ENCODE measurements at places on chromosomes 1 and 21. TPM values are rescaled to one million over a fixed set of nuclear protein-coding genes. Genes with fewer than 3 reads are reported as not detected.

- no peak for DNase-seq
- H3K4me3 ChIP-seq, result no peak overlapping the region
- H3K36me3 ChIP-seq, result no peaks in the 10 kb centered on the region
Measured at GRCh38 chr21:45470087-45470515, 65.1 kb downstream of the COL18A1 start.

GRCh38 chr1:193448682-193449461 lies 262.5 kb upstream of the B3GALT2 start:
- H3K27ac ChIP-seq, result no peak overlapping the region
- no peaks in the 10 kb centered on the region for H3K36me3 ChIP-seq
- no peak overlapping the region for H3K4me3 ChIP-seq

- H3K27me3 ChIP-seq, result peaks cover 16% of the 10 kb centered on the region
- no peak for DNase-seq
- no peaks in the 10 kb centered on the region for H3K36me3 ChIP-seq
Measured at GRCh38 chr1:204025917-204026707, 46.8 kb upstream of the SOX13 start.

DNA sequence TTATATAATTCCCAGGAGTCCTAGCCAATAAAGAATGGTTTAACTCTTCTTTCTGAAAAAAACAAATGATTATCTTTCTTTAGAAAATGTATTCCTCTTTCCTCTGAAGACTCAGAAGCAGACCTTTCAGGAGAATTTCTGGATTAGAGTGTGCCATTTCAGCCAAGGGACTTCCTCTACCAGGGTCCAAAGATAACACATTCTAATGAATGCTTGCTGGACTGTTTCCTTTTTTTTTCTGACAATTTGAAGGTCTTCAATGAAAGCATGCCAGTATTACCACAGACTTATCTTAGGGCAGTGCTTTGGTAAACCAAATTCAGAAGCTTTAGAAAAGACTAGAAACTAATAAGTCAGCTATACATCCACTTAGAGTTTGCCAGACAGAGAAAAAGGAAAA lies 80.5 kb downstream of the RERE start:
- no peak for DNase-seq
- H3K36me3 ChIP-seq, result peaks cover 2% of the 10 kb centered on the region
- H3K27me3 ChIP-seq, result no peaks in the 10 kb centered on the region
- H3K4me1 ChIP-seq, result peaks cover 9% of the 10 kb centered on the region

Gene TNNI3K
- not detected for polyA plus RNA-seq

GRCh38 chr1:159960721-159961381 lies 6.8 kb upstream of the SLAMF9 start:
- no peaks in the 10 kb centered on the region for H3K27me3 ChIP-seq
- H3K36me3 ChIP-seq, result peaks cover 5% of the 10 kb centered on the region
- H3K27ac ChIP-seq, result peak overlapping the region; percentile 93
- peak overlapping the region; percentile 95 for H3K4me3 ChIP-seq
- peaks cover 42% of the 10 kb centered on the region for H3K4me1 ChIP-seq

DNA sequence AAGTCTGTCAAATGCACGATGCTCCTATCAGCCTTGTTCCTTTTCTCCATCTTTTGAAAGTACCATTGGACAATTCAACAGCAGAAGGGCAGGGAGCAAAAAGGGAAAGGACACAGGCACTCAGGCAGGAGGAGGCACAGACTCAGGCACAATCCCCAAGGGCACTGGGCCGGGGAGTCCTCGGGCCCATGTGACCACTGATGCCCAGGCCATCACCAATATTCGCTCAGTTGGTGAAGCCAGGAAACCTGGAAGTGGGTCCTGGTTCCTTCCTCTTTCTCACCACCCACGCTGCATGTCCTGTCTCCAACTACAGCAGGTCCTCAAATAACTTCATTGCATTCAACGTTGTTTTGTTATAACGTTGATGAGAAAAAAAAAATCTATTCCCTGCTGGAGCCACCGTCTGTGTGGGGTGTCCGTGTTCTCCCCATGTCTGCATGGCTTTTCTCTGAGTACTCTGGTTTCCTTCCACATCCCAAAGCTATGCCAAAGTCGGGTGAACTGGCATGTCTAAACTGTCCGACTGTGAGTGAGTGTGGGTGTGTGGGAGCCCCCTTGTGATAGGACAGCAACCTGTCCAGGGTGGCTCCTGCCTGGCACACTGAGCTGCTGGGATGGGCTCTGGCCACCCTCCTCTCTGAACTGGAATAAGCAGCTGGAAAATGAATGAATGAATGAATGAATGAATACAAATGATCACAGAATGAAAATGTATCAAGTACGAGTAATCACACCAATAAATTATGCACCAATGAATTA lies 12.5 kb downstream of the NID1 start:
- no peak for DNase-seq
- no peak overlapping the region for H3K27ac ChIP-seq
- no peaks in the 10 kb centered on the region for H3K27me3 ChIP-seq
- H3K36me3 ChIP-seq, result no peaks in the 10 kb centered on the region

Gene NUDT17
- 1.3 TPM for polyA plus RNA-seq

Gene EPHA2
- polyA plus RNA-seq, result 60.3 TPM

Gene USP48
- 21.6 TPM for polyA plus RNA-seq

DNA sequence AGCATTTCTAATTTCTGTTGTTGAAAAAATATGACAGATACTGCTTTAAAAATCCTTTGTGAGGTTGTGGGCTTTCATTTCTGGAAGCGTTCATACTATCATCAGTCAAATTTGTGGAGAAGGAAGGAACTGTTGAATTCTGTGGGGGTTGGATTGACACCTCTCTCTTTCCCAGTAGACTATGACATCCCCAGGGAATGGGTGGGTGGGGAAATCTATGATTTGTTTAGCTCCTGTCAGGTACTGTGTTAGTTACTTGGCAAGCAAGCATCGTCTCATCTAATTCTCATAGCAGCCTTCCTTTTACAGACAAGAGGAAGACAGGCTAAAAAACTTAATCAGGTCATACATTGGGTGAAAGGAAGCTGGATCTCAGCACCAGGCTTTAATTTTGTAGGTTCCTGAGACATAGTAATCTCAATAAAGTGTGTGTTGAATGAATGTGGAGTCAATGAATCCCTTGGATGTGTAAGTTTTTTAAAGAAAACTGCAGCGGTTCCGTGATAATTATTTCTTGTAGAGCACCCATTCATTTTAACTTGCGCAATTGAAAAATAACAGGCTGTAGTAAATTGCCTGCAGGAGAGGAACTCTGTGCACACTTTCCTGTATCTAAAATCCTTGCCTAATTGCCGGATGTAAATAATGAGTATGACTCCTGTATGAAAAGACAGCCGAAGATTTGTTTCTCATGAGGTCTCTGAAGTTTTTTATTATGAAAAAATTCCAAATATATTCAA lies 60.6 kb downstream of the MYOM3 start:
- no peaks in the 10 kb centered on the region for H3K27me3 ChIP-seq
- peaks cover 12% of the 10 kb centered on the region for H3K4me1 ChIP-seq
- DNase-seq, result no peak
- H3K4me3 ChIP-seq, result no peak overlapping the region
- H3K36me3 ChIP-seq, result no peaks in the 10 kb centered on the region
- no peak overlapping the region for H3K27ac ChIP-seq

GRCh38 chr1:14292520-14292919 lies 306.0 kb upstream of the KAZN start:
- no peaks in the 10 kb centered on the region for H3K36me3 ChIP-seq
- H3K4me3 ChIP-seq, result no peak overlapping the region
- no peak overlapping the region for H3K27ac ChIP-seq
- DNase-seq, result no peak
- H3K4me1 ChIP-seq, result no peaks in the 10 kb centered on the region
- no peaks in the 10 kb centered on the region for H3K27me3 ChIP-seq

Gene NKAIN1
- not detected for polyA plus RNA-seq

Gene IKBKE
- 8.2 TPM for polyA plus RNA-seq

GRCh38 chr1:18703041-18703621 lies 72.5 kb downstream of the PAX7 start:
- H3K36me3 ChIP-seq, result no peaks in the 10 kb centered on the region
- DNase-seq, result no peak
- no peak overlapping the region for H3K4me3 ChIP-seq
- peaks cover 11% of the 10 kb centered on the region for H3K27me3 ChIP-seq
- H3K4me1 ChIP-seq, result no peaks in the 10 kb centered on the region

DNA sequence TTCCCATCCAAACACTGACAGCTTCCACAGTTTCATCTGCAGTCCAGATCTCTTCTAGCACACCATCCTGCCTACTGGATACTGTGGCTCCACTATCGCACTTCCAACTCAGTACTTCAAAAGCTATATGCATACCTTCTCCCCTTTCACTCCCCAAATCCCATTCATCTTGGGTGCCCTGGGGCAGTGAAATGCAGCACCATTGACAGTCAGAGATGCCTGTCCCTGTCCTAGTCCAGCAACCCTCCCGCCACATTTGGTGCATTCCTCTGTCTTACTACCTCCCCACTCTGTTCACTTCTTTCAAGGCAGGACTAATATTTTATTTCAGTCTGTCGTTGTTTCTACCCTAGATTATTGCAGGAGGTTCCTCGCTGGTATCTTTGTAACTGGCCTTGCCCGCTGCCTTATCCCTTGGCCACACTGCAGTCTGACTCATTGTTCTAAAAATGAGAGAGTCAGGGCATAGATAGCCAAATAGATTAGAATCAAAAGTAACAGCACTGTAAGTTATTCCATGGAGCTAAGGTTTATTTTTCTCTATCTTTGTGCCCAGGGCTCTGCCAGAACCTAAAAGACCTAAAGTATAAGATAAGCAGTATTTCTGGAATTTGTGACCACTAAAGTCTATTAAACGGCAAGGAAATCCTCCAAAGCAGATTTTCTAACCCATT lies 96.7 kb downstream of the ESRRG start:
- H3K4me3 ChIP-seq, result no peak overlapping the region
- no peaks in the 10 kb centered on the region for H3K4me1 ChIP-seq
- H3K27ac ChIP-seq, result no peak overlapping the region
- H3K27me3 ChIP-seq, result no peaks in the 10 kb centered on the region
- H3K36me3 ChIP-seq, result no peaks in the 10 kb centered on the region

DNA sequence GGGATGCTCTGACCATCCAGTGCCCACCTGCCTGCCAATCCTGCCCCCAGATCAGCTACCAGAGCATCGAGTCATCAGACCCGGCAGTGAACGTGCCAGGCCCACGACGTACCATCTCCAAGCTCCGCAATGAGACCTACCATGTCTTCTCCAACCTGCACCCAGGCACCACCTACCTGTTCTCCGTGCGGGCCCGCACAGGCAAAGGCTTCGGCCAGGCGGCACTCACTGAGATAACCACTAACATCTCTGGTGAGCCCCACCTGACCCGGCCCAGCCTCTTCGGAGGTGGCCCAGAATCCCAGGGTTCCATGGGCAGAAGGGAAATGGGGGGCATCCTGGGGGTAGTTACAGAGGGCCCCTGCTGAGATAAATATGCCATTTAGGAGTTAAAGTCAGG lies 43.1 kb downstream of the PTPRU start:
- H3K36me3 ChIP-seq, result no peaks in the 10 kb centered on the region
- H3K27me3 ChIP-seq, result no peaks in the 10 kb centered on the region
- no peak overlapping the region for H3K27ac ChIP-seq
- H3K4me1 ChIP-seq, result peaks cover 16% of the 10 kb centered on the region
- DNase-seq, result no peak

- no peak overlapping the region for H3K27ac ChIP-seq
- peaks cover 3% of the 10 kb centered on the region for H3K4me1 ChIP-seq
- H3K4me3 ChIP-seq, result no peak overlapping the region
- H3K36me3 ChIP-seq, result no peaks in the 10 kb centered on the region
- H3K27me3 ChIP-seq, result no peaks in the 10 kb centered on the region
Measured at GRCh38 chr1:59096501-59096900, 200.4 kb upstream of the FGGY start.

Gene TFF2
- not detected for polyA plus RNA-seq

Gene KCNJ6
- polyA plus RNA-seq, result not detected

GRCh38 chr1:53938136-53938830 lies 7.2 kb downstream of the IFT25 start:
- H3K4me1 ChIP-seq, result peaks cover 10% of the 10 kb centered on the region
- H3K27ac ChIP-seq, result no peak overlapping the region
- H3K36me3 ChIP-seq, result peaks cover 2% of the 10 kb centered on the region
- H3K27me3 ChIP-seq, result no peaks in the 10 kb centered on the region
- no peak for DNase-seq
- H3K4me3 ChIP-seq, result no peak overlapping the region
